Smooth muscle cell of the brain vasculature (primary cell): ENCODE measurements at places on chromosomes 2 and 18.
A peak's percentile ranks its signal among the peaks of the same experiment; 100 is the strongest.

GRCh38 chr2:221465776-221466175 is 106.3 kb downstream of the EPHA4 start:
- no peak for DNase-seq

- no peak for DNase-seq
Observed at GRCh38 chr2:28652217-28652616, 99.4 kb upstream of the PPP1CB start.

DNA sequence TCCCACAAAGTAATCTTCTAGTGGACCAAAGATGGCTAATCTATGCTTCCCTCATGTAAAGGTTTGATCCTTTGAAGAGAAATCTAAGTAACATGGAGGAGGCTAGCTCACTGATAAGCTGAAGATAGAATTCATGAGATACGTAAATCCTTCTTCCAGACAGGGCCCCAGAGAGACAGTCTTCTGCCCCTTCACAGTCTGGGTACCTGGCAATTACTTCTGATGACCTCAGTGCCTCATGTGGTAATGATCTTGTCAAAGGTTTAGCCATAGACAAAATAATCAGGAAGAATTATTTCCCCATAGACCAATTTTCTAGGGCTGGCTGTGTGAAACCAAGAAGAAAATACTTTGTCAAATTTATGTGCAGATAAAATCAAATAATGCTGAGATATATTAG is 495.8 kb downstream of the METTL4 start:
- no peak for DNase-seq

DNA sequence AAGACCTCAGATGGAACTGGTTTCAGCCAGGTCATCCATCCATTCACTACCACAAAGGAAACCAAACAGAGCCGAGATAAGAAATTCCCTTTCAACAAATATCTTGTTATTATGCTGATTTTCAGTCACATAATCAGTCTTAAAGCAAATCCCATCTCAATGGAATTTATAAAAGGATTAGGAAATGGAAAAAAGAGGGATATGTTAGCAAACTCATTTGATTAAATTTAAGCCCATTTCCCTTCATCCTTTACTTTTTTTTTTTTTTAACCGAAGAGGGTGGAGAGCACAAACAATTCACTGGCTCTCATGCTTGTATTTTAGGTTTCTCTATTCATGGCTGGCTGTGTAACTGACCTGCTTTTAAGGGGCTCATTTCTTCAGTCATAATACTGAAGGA is 109.0 kb upstream of the GATA6 start:
- DNase-seq = no peak

GRCh38 chr2:217468042-217468830 is 534.6 kb downstream of the TNS1 start:
- no peak for DNase-seq

GRCh38 chr2:105691947-105692390 is 52.7 kb upstream of the NCK2 start:
- no peak for DNase-seq

GRCh38 chr2:10846110-10846861 is 33.7 kb upstream of the PDIA6 start:
- no peak for DNase-seq

DNA sequence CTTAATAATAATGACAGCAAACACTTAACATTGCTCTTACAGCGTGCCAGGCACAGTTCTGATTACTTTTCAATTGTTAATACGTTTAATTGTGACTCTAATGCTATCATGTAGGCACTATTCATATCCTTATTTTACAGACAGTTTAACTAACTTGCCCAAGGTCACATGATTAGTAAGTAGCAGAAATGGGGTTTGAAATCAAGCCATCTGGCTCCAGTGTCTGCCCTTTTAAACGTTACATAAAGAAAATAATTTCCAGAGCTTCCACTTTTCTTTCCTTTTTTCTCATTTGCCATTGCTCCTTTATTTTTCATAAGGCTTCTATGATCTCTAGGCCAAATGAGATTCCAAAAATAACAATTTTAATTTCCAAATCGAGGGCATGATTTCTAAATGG is 50.6 kb upstream of the IKZF2 start:
- no peak for DNase-seq

GRCh38 chr2:137167651-137168050 is 402.3 kb downstream of the THSD7B start:
- no peak for DNase-seq

GRCh38 chr2:10292033-10292432 is 10.7 kb upstream of the HPCAL1 start:
- DNase-seq = no peak

GRCh38 chr18:59988098-59988706 is 88.4 kb downstream of the PMAIP1 start:
- DNase-seq = peak; percentile 35

DNA sequence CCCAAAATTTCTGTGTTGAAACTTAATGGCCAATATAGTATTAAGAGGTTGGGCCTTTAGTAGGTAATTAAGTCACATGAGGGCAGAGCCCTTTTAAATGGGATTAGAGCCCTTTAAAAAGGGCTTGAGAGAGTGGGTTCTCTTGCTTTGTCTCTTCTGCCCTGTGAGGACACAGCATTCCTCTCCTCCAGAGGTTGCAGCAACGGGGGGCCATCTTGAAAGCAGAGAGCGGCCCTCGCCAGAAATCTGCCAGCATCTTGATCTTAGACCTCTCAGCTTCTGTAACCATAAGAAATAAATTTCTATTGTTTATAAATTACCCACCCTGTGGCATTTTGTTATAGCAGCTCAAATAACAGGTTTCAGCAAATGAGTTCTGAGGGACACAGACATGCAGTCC is 305.0 kb upstream of the LRP1B start:
- peak; percentile 4 for DNase-seq

- DNase-seq = no peak
Observed at GRCh38 chr2:8455236-8456150, 226.4 kb upstream of the ID2 start.

GRCh38 chr2:25109822-25110221 is 58.6 kb downstream of the POMC start:
- DNase-seq = no peak

- DNase-seq = no peak
Observed at GRCh38 chr2:9331704-9332103, 91.6 kb downstream of the ITGB1BP1 start.

DNA sequence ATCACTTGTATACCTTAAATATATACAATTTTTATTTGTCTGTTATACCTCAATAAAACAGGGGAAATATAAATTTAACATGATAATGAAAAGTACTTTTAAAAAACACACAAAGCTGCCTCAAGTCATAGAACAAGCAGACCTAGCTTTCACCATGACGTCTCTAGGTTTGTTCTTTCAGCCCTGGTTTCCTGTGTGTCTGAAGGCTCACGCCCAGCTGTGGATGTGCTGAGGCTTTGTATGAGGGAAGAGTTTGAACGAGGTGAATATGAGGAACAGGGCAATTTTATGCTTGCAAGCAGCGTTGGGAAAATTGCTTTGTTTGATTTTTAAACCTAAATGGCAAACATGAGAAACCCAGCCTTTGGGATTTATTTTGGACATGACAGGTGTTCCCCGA is 15.3 kb downstream of the SH3RF3 start:
- no peak for DNase-seq

GRCh38 chr2:232333361-232334135 is 45.0 kb upstream of the ALPP start:
- DNase-seq = no peak

DNA sequence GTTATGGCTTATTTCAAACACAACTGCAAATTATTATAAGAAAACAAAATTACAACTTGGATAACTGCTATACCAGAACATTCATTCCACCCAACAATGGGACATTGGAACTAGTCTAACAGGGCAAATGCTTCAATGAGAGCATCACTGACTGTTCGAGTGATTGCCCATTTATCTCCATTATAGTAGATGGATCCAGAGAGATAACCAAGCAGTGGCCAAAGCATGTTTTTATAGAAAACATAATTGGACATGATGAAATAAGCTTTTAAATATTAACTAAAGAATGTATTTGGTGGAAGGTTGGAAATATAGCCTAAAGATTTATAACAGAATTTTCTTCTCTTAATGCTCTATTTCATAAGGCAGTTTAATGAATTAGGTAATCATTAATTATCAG is 634.8 kb downstream of the NUP35 start:
- DNase-seq = no peak

DNA sequence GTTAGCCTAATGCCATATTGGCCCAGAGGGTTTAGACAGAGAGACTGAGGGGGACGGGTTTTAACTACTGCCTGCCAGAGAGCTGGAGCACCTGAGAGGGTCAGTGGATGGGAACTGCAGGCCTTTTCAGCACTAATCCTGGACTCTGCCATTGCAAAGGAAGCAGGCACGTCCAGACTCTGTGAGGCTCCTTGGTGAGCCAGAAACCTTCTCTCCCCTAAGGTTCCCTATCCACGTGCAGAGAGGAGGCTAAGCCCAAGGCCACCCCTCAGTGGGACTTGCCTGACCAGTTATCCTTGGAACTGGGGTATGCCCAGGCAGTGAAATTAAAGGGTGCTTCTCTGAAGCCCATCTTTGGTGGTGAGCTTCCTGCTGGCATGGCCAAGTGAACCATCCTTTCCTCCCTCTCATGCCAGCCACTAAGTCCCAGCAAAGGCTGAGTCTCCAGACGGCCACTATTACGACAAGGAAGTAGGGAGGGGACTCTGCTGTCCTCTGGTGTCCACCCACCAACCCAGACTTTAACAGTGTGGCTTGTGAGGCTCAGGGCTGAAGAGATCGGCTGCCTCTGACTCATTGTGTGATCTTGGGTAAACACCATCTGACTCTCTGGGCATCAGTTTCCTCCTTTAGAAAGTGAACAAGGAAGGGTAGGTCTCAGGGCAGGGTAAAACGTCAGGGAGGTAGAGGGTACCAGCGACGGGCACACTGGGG is 3.9 kb upstream of the MLPH start:
- DNase-seq = no peak

DNA sequence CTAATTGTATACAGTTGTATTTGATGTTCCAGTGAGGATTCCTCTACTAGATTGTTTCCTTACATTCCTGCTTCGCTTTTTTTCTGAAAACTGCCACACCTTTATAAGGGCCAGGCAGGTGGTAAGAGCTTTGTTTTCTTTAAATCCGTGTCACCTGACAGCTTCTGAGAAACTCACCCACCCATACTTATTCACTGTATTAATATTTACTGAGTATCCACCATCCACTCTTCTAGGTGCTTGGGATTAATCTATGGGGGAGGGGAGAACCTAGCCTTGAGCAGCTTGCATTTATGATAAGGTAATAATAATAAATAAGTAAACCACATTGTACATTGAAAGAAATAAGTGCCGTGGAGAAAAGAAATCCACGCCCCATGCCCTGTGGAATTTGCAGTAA is 174.7 kb upstream of the AGAP1 start:
- DNase-seq = no peak

- no peak for DNase-seq
Observed at GRCh38 chr2:40457366-40457765, 5.5 kb upstream of the SLC8A1 start.

GRCh38 chr2:164841719-164842623 is at the start of gene COBLL1:
TSS of gene COBLL1 (minus strand) at chr2:164841823. CDS start at chr2:164841196, 627 bp downstream.
- no peak for DNase-seq

DNA sequence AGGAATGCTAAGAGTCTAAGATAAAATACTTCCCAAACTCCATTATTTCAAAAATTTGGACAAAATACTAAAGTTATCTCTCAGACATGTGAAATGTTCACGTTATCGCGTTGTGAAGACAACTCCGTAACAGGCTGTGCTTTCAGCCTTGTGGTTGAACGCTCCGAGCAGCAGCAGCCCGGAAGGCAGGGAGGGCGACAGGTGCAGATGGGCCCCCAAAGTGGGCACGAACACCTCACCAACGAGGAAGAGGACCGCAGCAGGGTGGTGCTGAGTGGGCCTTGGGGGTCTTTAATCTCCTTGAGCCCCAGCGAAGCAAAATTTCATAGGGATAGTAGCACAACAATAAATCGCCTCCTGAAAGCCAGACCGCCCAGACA is 1.0 kb upstream of the FAM110C start:
- no peak for DNase-seq

GRCh38 chr2:29147963-29148362 is 32.7 kb downstream of the CLIP4 start:
- no peak for DNase-seq

DNA sequence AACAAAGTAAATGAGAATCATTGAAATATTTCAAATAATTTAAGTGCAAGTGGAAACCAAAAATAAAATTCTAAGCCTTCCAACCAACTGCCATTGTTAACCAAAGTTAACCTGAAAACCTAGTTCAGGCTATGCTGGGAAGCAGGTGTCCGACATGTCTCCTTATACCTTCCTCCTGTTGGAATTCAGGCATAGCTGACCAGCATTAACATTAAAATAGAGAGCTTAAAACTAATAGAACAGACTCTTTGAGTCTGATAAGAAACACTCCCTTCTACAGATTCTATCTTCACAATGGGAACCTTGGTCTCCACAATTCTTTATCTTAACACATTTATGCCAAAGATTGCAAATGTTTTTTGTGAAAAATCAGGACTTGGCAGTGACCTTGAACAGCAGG is 1004.9 kb upstream of the NRXN1 start:
- no peak for DNase-seq

GRCh38 chr2:42961385-42961811 is 169.0 kb upstream of the HAAO start:
- DNase-seq = no peak

- no peak for DNase-seq
Observed at GRCh38 chr2:213086050-213086449, 65.4 kb downstream of the IKZF2 start.

- no peak for DNase-seq
Observed at GRCh38 chr2:143828763-143829537, 691.0 kb downstream of the ZEB2 start.

- no peak for DNase-seq
Observed at GRCh38 chr2:106124106-106124756, 69.9 kb downstream of the UXS1 start.
